AG04449 (cell line): ENCODE measurements at places on chromosomes 5 and 9.

DNA sequence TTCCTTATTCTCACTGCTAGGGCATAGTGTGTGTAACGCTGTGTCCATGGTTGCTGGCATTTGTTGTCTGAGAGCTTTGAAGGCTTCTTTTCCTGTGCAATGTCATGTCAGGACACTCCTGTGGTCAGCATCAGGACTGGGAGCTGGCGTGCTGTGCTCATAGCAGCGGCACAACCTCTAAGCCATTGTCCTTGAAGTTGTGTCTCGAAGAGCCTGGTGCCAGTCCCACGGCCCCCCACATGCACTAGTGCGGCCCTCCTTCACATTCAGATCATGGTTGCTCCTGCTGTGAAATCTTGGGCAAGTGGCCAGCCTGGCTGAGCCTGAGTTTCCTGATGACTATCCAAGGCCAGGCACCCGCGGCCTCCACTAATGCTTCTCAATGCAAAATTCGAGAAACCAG lies 32.4 kb downstream of the PDZD2 start:
- DNase-seq: no peak

- DNase-seq: no peak
These were observed 540.1 kb downstream of the EBF1 start for GRCh38 chr5:158559643-158560042.

- DNase-seq: no peak
These were observed 68.2 kb downstream of the PIK3R1 start for GRCh38 chr5:68283766-68284165.

DNA sequence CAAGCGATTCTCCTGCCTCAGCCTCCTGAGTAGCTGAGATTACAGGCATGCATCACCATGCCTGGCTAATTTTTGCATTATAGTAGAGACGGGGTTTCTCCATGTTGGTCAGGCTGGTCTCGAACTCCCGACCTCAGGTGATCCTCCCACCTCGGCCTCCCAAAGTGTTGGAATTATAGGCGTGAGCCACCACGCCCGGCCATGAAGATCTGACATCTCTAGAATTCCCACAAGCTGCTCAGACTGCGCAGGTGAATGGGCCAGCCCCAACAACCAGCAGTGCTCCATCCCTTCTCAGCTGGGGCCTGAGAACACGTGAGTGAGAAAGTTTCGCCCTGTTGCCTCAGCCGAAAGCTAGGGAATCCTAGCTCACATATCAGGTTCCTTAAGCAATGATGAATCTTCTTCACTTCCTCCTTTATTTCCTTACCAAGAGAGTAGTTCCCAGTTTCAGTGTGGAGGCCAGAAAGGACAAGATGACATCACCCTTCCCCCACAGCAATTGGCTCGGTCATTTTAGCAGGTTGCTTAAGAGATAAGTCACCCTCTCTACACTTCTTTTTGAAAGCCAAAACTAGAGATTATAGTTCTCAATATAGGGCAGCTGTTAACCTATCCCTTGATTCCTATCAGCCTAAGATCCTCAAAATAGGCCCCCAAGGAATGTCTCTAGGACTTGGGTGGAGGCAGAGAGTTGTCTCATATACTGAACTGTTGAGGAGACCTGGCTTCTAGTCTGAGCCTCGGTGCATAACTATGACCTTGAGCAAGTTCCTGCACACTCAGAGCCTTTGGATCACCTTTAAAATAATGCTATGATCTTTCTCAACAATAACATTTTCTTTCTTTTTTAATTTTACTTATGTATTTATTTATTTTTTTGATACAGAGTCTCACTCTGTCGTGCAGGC lies 23.9 kb upstream of the PPP2CA start:
- no peak for DNase-seq

DNA sequence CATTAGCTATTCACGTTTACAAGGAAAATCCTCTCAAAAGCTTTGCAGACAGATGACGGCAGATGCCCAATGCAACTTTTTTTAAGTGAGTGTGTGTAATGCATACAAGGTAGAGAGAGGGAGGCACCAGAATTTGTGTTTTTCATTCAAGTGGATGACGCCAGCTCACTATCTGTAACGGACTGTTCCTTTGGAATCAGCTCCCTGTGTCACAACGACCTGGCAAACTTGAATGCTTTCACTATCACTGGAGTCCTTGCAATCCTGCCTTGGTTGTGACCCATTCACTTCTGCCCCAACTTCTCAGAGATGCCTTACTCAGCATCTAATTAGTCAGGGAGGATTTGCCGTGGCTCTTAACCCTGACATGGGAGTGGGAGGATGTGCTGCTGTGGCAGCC lies 148.5 kb downstream of the BNC2 start:
- DNase-seq: no peak

DNA sequence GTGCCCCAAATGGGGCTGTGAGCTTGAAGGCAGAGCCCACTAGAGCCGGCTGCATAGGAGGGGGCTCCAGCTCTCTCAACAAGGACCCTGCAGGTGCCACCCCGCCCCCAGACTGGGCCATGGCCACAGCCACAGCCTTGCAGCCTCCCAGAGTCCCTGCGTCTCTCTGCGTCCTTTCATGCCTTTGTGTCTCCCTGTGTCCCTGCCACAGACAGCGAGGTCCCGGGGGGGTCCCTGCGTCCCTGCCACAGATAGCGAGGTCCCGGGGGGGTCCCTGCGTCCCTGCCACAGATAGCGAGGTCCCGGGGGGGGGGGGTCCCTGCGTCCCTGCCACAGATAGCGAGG lies 6.3 kb downstream of the NOXA1 start:
- DNase-seq: no peak

GRCh38 chr5:81239613-81240012 lies 6.5 kb downstream of the CKMT2 start:
- DNase-seq: no peak

- DNase-seq: no peak
These were observed 47.5 kb downstream of the CNOT6 start for GRCh38 chr5:180541710-180542109.

- no peak for DNase-seq
These were observed 267.7 kb downstream of the DENND1A start for GRCh38 chr9:123662057-123662776.

GRCh38 chr9:22395687-22396141 lies 50.9 kb upstream of the DMRTA1 start:
- DNase-seq: no peak
